ENCODE measurements at places on chromosomes 2 and 18.

- no peak for DNase-seq
Observed at GRCh38 chr2:144712550-144712940, 192.6 kb upstream of the ZEB2 start.

GRCh38 chr2:224948859-224949258, 93.4 kb downstream of the DOCK10 start:
- DNase-seq: no peak

DNA sequence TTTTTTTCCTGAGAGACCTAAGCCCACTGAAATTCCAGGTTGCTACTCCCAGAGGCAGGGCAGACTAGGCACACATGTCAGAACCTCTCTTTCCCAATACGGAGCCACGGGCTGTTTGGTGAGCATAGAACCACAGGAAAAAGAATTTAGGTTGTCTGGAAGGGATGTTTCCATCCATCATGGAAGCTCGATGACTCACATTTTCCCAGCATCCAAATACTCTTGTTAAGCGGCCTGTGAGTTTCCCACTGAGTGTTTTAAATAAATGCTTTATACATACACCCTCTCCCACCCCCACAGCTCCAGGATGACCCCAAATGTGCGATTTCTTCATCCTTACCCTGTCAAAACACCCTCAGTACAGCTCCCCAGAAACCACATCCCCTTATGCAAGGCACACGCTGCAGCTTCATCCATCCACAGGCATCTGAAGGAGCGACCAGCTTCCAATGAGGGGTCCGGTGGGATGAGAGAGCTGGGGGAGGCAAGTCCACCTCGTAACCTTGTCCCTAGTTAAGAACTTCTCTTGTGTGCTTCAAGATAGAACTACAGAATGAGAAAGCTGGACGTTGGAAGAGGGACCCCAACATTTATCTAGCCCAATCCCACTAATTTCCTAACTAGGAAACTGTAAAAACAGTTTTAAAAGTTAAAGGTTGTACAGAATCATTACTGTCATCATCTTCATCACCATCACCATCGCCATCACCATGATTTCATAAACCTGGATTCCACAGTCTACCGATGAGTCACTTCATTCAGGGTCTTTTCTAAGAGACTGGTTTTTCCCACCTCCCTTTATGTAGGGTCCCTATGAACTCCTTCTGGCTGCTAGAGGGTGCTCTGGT, 63.5 kb upstream of the FZD7 start:
- DNase-seq: no peak

GRCh38 chr18:10449396-10449795, 5.0 kb upstream of the APCDD1 start:
- DNase-seq: no peak

- DNase-seq: no peak
Observed at GRCh38 chr18:62091487-62092120, 95.3 kb downstream of the PIGN start.

- no peak for DNase-seq
Observed at GRCh38 chr2:223057569-223057968, 5.6 kb downstream of the KCNE4 start.

DNA sequence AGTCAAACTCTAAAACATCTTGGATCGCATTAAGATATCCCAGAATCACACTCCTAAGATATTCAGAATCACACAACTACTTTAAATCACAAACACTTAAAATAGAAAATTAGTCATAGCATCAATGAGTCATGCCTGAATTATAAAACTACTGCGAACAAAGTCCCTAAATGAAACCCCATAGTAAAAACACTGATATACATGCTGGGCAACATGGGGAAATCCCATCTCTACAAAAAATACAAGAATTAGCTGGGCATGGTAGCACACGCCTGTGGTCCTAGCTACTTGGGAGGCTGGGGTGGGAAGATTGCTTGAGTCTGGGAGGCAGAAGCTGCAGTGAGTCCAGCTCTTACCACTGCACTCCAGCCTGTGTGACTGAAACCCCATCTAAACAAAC, 101.7 kb downstream of the COBLL1 start:
- DNase-seq: no peak

GRCh38 chr18:48590678-48591077, 51.8 kb downstream of the CTIF start:
- no peak for DNase-seq

- no peak for DNase-seq
Observed at GRCh38 chr2:166572937-166573336, 78.9 kb upstream of the SCN7A start.

DNA sequence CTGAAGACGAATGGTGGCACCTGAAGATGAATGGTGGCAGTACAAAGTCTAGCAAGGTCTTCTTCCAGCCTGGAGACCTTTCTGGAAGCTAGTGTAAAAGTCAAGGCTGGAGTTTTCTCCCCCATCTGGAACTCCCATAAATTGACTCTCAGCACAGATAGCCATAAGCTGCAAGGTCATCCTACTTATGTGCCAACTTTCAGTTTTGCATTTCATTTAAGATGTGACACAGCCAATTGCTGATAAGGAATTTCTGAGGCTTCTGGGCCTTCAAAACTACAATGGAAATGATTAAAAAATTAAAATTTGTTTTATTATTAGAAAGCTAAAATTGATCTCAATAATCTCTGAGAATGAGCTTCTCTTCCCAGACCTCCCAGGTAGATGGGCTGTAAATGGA, 10.2 kb downstream of the XDH start:
- DNase-seq: no peak

DNA sequence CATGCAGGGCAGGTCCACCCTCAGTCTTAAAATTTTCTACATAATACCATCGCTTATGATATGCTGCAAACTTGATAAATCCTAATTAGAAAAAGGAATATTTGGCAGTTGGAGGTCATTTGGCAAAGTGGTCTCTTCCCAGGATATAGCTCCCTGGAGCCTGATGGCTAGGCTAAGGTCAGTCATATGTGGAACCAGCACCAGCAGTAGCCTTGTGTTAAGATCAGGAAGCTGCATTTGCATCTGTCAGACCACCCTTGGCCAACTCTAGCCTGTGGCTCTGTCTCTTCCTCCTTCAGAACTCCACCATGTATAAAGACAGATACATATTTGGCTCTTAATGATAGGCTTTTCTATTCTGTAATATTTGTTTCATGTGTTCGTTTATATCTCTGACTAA, 5.4 kb upstream of the HK2 start:
- DNase-seq: no peak

DNA sequence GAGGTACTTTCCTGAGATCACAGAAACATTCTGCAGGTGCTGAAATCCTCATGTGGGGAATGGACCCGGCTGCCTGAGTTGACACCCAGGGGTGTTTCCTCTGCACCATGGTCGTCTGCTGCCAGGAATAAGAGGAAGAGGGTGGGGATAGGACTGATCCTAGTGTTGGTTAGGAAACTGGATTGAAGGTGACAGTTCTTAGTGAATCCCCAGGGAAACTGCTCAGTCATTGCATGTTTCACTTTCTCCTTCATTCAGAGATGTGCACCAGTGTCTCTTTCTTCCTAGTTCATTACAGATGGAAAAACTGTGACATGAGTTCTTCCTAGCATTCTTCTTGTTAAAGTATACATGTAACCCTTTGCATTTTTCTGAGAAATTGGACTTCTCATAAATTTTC, 294.3 kb downstream of the PTGR3 start:
- DNase-seq: no peak

GRCh38 chr2:231386446-231386845, 9.1 kb upstream of the B3GNT7 start:
- DNase-seq: no peak

- no peak for DNase-seq
Observed at GRCh38 chr2:113831161-113831560, 58.7 kb upstream of the ACTR3 start.

DNA sequence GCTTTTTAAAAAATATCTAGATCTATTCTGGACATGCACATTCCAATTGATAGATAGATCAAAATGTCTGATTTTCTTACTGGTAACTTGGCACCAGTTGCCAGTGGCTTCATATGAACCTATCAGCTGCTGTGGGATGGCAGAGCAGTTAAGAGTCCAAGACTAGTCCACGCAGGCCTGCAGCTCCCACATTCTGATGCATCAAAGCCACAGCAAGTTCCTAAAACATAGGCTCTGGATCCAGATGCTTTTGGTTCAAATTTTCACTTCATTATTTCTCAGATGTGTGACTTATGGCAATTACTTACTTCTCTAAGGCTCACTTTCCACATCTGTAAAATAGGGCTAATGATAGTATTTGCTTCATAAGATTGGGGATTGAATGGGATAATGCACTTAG, 48.0 kb upstream of the CYP1B1 start:
- no peak for DNase-seq

- DNase-seq: no peak
Observed at GRCh38 chr2:236677368-236677767, 107.7 kb downstream of the ACKR3 start.

DNA sequence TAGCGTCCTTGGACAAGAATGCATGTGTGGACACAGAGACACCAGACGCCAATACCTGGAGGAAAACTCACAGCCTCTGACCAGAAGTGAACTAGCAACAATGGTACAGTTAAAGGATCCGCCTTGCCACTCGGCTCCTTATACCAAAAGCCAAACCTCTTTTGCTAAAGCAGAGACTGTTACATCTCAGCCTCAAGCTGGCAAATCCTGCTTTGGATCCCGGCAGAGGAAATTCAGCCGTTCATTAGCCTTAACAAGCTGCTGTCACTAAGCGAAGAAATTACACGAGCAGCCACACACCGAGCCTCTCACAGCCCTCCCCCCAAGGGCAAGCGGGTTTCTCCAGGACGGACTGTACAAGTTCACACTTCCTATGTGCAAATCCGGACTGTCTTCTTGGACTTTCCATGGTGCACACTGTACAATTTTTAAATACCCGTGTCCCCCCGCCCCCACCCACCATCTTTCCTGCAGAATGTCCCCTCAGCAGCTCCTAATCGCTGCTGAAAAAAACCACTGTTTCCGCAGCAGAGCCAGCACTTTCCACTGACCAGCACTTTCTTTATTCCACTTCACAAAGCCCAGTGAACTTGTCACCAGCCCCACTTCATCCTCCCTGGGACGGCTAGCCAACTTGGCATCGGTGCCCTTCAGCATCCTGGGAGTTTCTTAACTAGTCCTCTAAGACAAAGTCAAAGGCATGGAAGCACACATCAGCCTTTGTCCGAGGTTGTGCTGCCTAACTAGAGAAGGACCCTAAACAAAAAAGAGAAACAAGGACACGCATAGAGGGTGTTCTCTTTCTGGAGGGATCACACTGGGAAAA, 1.5 kb downstream of the KLF7 start:
- DNase-seq: peak; percentile 43

DNA sequence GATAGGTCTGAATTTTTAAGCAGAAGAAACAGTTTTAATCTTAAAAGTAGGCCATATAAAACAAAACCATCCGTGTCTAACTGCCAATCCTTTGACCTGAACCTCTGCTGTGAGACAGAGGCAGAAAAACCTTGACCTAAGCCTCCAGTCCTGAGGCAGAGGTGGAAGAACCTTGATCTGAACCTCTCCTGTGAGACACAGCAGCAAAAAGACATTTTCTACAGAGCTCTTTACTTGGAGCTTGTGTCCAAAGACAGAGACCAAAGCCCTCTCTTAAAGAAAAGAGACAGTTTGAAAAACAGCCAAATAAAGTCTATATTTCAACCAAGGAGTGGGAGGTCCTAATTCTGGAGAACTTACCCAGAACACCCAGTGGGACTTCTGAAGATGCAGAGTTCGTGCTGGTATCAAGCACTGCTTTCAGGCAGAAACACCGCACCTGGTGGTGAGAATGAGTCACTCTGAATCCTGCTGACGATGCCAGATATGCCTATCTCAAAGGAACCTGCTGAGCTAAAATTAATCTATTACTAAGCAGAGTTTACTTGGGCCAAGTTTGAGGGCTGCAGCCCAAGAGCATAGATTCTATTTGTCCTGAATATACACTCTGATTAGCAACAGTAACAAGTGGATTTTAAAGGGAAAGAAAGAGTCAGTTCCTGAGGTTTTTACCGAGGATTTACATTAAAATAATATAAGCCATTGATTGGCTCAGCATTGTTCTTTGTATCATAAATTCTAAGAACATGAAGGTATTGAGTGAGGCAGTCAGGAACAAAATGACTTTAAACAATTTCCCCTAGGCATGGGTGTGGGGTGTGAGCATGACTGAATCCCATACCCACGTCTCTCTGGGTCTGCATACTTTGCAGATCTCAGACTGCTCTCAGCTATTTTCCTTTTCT, 806.4 kb downstream of the TRIB2 start:
- DNase-seq: no peak

- no peak for DNase-seq
Observed at GRCh38 chr2:133599211-133599803, 31.0 kb upstream of the NCKAP5 start.

DNA sequence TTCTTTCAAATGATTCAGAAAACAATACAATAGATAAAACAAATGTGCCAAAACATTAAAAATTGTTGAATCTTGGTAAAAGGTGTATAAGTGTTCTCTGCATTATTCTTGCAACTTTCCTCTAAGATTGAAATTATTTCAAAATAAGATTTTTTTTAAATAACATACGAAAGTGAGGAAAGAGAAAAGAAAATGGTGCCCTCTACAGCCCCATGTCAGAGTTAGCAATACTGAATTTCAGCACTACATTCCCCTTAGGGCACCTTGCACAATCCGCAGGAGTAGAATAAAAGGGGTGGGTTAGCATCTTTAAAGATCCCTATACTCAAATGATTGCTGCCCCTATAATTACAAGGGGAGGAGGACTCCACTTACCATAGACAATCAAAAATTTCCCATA, 433.7 kb downstream of the BCL11A start:
- DNase-seq: no peak

GRCh38 chr18:21853775-21854552, 113.4 kb downstream of the MIB1 start:
- no peak for DNase-seq

GRCh38 chr2:215505044-215505786, 69.3 kb upstream of the FN1 start:
- DNase-seq: no peak

GRCh38 chr2:3116371-3116770, 261.2 kb downstream of the EIPR1 start:
- DNase-seq: no peak

DNA sequence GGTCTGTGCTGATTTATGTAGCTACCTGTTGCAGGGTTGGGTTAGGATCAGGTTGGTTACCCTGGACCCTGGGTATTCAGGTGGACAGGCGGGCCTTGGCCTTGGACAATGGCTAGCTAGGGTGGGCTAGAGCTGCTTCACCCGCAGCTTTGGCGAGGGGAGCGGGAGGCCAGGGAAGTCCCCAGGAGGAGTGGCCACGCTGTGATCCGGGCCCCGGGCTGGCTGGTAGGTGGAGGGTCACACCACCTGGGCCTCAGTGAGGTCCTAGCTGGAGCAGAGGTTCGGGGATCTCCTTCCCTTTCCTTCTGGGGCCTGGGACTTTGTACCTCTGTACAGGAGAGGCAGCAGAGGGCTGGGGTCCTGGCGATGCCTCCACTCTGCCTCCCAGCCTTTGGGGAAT, 9.8 kb downstream of the RTP5 start:
- no peak for DNase-seq

GRCh38 chr2:48515513-48515985, 14.4 kb upstream of the STON1 start:
- DNase-seq: no peak

GRCh38 chr2:16199882-16200553, 259.7 kb downstream of the MYCN start:
- DNase-seq: no peak

GRCh38 chr2:238636269-238637073, 209.7 kb downstream of the ASB1 start:
- no peak for DNase-seq

GRCh38 chr18:68667121-68667520, 47.8 kb downstream of the TMX3 start:
- no peak for DNase-seq

Measured in substantia nigra (tissue), 51 donors.